ENCODE measurements at places on chromosomes 7 and 10.

DNA sequence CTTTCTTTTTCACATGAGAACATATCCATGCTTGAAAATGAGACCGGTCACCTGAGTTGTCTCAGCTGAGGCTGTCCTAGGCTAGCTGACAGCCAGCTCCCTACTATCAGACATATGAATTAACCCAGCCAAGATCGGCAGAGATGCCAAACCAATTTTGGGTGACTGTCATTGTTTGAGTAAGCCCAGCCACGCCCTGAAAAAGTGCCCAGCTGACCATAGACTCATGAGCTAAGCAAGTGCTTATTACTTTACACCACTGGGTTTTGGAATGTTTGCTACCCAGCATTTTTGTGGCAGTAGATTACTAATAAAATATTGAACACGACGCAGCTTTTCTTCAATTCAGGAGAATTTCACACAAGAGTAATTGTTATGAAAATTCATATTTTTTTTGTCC lies 265.2 kb upstream of the LYZL1 start:
- DNase-seq, result no peak

DNA sequence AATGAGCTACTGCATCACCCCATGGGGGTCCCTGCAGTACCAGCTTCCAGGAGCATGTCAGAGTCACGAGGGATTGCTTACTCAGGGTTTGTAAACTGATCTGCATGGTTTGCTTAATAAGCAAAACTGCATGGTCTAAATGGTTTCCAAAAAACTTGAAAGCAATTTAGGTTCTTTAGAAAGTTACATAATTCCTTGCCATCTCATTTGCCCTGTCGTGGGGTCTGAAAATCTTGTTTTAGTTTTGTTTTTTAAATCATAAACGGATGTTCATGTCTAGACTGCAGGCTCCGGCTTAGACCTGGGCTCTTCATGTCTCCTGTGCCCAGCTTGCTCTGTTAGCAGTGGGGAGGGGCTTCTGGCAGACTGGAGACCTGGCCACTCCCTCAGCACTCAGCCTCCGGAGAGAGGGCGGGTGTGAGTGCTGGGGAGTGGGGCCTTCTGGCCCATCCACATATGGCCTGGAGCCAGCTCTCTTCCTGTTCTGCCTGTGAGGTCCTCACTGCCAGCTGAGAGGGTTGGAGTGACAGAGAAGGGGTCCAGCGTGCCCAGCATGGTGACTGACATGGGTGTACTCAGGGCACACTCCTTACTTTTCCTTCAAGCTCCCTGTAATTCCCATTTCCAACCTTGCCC lies 17.5 kb downstream of the PRF1 start:
- no peak for DNase-seq

GRCh38 chr10:117159390-117159789 lies 21.3 kb upstream of the VAX1 start:
- DNase-seq, result no peak

DNA sequence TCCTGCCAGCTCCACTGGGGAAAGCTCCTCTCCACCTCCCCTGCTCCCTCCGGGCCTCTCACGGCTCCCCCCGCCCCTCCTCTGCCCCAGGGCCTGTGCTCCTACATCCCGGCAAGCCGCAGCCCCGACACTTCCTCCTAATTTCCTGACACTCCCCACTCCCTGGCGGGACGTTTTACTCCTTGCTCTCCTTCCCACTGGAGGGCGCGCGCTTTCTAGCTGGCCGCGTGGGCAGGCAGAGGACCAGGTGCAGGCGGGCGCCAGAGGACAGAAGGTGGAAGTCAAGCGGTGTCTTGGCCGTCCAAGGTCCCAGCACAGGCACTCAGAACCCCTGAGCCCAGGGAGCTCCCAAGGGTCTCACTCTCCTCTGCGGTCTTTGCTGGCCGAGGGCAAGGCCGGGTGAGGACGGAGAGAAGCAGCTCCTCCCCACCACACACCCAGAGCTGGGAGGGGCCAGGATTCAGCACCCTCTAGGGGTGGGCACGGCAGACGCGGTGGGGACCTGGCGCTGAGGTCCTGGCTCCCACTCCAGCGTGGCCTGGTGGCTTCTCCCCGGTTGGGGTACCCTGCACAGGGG lies 19.1 kb downstream of the ADAM8 start:
- no peak for DNase-seq

DNA sequence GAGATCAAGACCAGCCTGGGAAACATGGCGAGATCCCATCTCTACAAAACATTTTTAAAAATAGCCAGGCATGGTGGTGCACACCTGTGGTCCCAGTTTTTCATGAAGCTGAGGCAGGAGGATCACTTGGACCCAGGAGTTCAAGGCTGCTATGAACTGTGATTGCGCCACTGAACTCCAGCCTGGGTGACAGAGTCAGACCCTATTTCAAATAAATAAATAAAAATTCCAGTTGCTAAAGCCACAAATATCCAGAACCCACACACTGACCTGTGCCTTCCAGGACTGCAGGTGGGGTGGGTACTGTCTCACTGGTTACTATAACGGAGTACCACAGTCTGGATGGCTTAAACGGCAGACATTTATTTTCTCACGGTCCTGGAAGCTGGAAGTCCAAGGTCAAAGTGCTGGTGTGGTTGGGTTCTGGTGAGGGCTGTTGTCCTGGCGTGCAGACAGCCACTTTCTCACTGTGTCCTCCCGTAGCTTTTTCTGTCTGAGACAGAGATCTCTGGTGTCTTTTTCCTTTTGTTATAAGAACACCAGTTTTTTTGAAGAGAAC lies 38.8 kb downstream of the ASB13 start:
- no peak for DNase-seq

- no peak for DNase-seq
Measured at GRCh38 chr7:137879357-137880158, 32.8 kb upstream of the DGKI start.

DNA sequence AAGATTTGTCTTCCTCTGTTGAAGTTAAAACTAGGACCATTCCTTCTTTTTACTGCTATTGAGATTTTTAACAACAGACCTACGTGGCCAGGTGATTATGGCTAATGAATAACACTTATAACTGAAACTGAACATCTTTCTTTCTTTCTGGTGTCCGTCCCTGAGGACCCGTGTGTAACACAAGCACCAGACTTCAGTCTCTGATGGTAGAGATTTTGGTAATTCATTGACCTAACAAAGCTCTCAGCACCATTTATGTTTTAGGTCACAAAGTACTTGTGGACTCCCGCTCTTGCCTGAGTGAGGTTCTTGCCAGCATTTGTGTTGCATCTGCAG lies 40.4 kb upstream of the TMEM229A start:
- no peak for DNase-seq

DNA sequence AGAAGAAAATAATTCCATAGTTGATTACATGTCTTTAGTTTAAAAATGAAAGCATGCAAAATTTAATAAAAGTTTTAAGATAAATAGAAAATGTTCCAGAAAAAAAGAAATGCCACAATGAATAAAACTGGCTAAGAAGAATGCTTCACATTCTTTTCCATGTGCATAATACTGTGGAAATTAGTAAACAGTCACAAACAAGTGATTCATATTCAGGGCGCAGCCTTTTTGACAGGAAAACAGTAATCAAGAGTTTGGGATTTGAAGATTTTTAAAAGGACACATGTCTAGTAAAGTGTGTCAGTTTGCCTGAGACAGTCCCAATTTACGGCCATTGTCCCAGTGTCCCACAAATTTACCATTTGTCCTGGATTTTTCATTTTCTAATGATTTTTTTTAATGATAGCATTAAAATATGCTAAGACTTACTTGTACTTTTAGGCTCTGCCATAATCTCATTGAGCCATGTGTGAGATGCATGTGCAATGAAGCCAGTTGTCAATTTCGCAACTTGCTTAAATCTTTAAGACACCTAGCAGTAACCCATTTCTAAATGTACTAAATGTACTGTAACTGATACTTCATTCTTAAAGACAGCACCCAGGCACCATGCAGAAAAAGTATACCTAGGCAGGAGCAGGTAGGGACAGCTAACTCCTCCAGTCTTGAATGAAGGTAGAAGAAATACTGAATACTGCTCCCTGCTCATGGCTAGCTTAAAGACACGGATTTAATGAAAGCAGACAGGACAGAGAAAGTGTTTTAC lies 46.9 kb downstream of the ZNF438 start:
- DNase-seq, result no peak

GRCh38 chr7:90846192-90846591 lies 250.1 kb downstream of the CDK14 start:
- DNase-seq, result no peak

DNA sequence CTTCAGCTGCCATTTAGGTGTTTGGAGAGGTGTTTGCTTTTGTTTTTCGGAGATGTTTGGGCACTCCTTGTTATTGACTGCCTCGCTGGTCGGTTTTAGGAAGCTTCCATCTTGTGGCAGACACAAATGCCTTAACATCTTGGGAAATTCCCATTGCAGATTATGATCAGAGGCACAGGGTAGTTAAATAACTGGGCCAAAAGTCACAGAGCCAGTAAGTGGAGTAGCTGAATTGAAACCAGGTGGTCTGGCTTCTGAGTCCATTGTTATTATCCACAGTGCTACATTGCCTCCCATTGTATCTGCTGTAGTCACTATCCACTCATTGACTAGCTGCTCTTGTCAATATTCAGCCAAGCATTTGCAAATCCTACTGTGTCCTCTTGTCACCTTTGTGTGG lies 138.2 kb upstream of the PLPP4 start:
- DNase-seq, result no peak

DNA sequence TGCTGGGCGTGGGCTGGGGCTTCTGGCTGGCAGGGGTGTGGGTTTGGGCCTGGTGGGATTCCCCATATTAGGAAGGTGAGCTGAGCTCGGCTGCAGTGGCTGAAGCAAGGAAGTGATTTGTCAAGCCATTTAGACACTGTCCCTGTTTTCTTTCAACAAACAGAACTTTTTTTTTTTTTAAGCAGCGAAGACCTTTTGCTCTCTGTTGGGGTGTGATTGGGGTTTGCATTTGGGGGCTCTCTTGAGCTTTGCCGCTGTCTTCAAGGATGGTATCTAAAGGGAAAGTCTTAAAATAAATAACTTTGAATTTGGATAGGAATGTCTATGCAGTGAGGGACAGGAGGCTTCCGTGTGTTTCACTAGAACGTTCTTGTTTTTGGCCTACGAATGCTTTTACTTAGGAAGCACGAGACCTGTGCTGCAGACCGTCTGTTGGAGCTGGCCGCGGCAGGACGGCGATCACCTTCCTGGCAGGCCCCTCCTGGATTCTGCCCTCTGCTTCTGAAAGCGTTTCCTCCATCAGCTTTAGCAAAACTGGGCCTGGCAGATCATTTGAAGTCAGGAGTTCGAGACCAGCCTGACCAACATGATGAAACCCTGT lies 43.9 kb downstream of the FOXK1 start:
- no peak for DNase-seq

DNA sequence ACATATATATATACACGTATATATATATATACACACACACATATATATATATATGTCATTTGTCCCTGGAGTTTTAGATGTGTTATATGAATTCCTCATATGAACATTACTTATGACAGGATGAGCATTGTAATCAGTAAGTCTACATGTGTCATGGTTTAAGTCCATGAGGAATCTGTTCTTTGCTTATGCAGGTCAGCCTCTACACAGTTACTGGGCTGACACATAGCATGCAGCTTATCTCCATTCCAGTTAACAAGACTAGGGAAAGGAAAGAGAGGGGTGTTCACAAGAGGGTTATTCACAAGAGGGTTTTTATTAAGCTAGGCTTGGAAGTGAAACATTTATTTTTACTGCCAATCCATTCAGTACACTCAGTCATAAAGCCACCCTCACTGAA lies 226.7 kb downstream of the SNX13 start:
- DNase-seq, result no peak

GRCh38 chr10:57222603-57223002 lies 861.5 kb upstream of the ZWINT start:
- no peak for DNase-seq

DNA sequence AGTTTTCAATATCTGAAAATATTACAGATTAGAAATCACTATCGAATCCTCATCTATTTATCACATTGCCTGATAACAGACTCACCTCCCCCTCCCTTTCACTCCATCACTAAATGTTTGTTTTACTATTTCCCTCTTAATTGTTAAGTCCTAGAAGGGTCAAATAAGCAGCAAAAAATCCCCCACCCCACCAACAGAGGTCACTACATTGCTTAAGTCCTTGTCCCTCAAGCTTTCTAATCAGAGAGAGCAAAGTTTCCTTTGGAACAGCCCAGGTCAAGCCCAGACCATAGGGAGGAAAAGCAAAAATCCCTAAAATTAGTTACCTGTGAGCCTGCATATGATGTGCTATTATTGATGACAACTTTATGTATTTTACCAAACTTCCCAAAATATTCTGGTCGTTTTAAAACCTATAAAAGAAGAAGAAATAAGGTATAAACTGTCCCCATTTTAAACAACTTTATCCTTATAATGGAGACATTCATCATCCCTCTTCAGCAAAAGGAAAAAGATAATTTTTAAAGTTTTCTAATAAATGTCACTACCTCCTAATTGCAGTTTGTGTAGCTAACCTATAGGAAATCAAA lies 95.0 kb downstream of the CNOT4 start:
- DNase-seq, result peak; percentile 6

DNA sequence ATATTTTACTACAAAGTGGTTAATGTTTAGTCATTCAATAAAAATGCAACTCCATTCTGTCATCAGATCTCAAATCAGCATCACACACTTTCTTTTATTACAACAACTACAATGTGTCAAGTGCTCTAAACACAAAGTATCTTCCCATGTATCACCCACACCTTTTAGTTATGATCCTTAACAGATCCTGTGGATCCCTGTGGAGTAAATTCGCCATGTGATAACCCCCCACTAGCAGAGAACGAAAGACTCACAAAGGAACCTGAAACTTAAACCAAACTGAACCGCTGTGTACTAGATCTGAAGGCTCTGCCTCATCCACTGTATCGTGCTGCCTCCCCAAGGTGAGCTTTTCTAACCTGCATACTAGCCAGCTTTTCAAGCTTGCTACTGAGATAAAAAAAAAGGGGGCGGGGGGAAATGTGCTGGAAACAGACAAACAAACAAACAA lies 1.7 kb downstream of the DPY19L1 start:
- no peak for DNase-seq

- DNase-seq, result no peak
Measured at GRCh38 chr10:17426263-17426750, 28.1 kb downstream of the ST8SIA6 start.

DNA sequence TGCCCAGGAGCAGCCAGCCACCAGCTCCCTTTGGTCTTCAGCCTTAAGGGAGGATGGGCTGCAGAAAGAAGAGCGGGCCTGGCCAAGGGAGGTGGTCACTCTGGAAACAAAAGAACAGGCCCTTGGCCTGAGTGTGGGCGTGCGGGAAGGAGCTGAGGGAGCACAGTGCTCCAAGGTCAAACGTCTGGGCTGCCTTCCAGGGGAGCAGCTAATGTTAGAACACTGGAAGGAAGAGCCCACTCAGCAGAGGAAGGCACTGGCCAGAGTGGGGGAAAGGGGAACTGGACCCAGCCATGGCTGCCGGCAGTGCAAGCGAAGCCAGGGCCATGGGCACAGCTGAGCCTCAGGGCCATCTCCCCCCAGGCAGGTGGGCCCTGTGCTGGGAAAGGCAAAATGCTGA lies 42.7 kb downstream of the FAM53B start:
- DNase-seq, result no peak

Data from stimulated activated CD4-positive, alpha-beta T cell treated with anti-CD3 and anti-CD28 coated beads, Interleukin-4, amount 100 ng/mL, for 4 hours (primary cell).